CD14-positive monocyte (primary cell): ENCODE measurements at places on chromosomes 2 and 18. TPM values are rescaled to one million over a fixed set of nuclear protein-coding genes. Genes with fewer than 3 reads are reported as not detected.

DNA sequence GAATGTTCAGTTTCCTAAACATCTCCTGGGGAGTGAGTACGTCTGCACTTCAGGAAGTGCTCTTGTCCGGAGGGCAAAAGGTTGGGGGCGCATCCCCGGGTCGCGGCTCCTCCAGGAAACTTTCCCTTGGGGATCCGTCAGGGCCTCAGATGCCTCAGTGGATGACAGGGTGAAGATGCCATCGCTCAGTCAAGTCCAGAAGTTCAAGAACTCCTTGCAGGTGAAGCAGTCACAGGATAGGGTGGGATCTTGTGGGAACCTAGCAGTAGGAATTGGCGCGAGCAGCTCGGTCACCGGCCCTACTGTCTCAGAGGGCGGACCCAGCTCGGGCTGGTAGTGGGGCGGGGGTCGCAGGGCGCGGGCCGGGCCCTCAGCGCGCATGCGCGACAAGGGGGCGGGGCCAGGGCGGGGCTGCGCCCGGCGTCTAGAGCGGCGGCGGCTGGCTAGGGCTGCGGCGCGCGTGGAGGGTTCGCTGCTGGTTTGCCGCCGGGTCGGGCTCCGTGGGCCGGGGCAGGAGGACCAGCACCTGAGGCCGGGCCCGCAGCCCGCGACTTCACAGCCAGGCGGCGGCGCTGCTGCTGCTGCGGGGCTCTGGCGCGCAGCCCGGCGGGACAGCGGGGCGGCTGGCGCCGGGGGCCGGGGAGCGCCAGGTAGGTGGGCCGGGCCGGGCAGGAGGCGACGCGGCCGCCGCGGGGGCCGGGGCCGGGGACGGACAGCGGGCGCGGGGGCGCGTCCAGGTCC, at the start of gene INPP4A:
TSS of gene INPP4A (plus strand) at position 423 of the 741 bp plus-strand sequence. CDS start 75,191 bp downstream, outside the sequence.
- H3K4me3 ChIP-seq: peak within 1 kb of the TSS; percentile 65
- no peaks in the 10 kb centered on the region for H3K36me3 ChIP-seq
- peaks cover 37% of the 10 kb centered on the region for H3K4me1 ChIP-seq
- DNase-seq: peak; percentile 64
- peak within 1 kb of the TSS; percentile 53 for H3K27ac ChIP-seq

CDH20 gene
- not detected in 2 replicates for polyA plus RNA-seq

MOB4 gene
- polyA plus RNA-seq: 32.4 TPM

- no peak overlapping the region for H3K27ac ChIP-seq
- DNase-seq: peak; percentile 69
- no peaks in the 10 kb centered on the region for H3K36me3 ChIP-seq
- H3K27me3 ChIP-seq: peaks cover 9% of the 10 kb centered on the region
- no peak overlapping the region for H3K4me3 ChIP-seq
Observed at GRCh38 chr18:76686737-76687231, 135.6 kb upstream of the ZNF236 start.

SP140 gene
- polyA plus RNA-seq: 7.3 and 8.5 TPM in 2 replicates

- H3K27ac ChIP-seq: no peak overlapping the region
- no peaks in the 10 kb centered on the region for H3K36me3 ChIP-seq
- peaks cover 6% of the 10 kb centered on the region for H3K27me3 ChIP-seq
- H3K4me3 ChIP-seq: no peak overlapping the region
- no peak for DNase-seq
Observed at GRCh38 chr18:604771-605170, 8.0 kb downstream of the CLUL1 start.

- H3K27ac ChIP-seq: no peak overlapping the region
- peaks cover 6% of the 10 kb centered on the region for H3K4me1 ChIP-seq
- no peak for DNase-seq
- no peak overlapping the region for H3K4me3 ChIP-seq
- H3K36me3 ChIP-seq: peaks cover 58% of the 10 kb centered on the region
Observed at GRCh38 chr2:197461057-197461456, 7.7 kb downstream of the COQ10B start.

POTEI gene
- 0.03 TPM in 1 of 2 replicates, not detected in the other for polyA plus RNA-seq

GRCh38 chr2:36912695-36913094, 53.6 kb downstream of the STRN start:
- peaks cover 8% of the 10 kb centered on the region for H3K4me1 ChIP-seq
- no peak for DNase-seq
- H3K36me3 ChIP-seq: peaks cover 11% of the 10 kb centered on the region
- no peak overlapping the region for H3K4me3 ChIP-seq
- no peak overlapping the region for H3K27ac ChIP-seq

RNF125 gene
- 26.3 TPM for polyA plus RNA-seq

- no peaks in the 10 kb centered on the region for H3K27me3 ChIP-seq
- no peak overlapping the region for H3K27ac ChIP-seq
- H3K4me3 ChIP-seq: no peak overlapping the region
- no peaks in the 10 kb centered on the region for H3K4me1 ChIP-seq
Observed at GRCh38 chr18:42548493-42548892, 567.0 kb downstream of the RIT2 start.

- no peak overlapping the region for H3K27ac ChIP-seq
- no peaks in the 10 kb centered on the region for H3K4me1 ChIP-seq
- H3K4me3 ChIP-seq: no peak overlapping the region
- H3K27me3 ChIP-seq: no peaks in the 10 kb centered on the region
- DNase-seq: no peak
- H3K36me3 ChIP-seq: no peaks in the 10 kb centered on the region
Observed at GRCh38 chr2:6741229-6741628, 124.5 kb downstream of the CMPK2 start.

CDH2 gene
- polyA plus RNA-seq: 0.03 and 0.04 TPM in 2 replicates

GRCh38 chr2:40244675-40245074, 207.2 kb downstream of the SLC8A1 start:
- DNase-seq: peak; percentile 11
- H3K36me3 ChIP-seq: peaks cover 9% of the 10 kb centered on the region
- H3K4me3 ChIP-seq: no peak overlapping the region
- no peak overlapping the region for H3K27ac ChIP-seq

DNA sequence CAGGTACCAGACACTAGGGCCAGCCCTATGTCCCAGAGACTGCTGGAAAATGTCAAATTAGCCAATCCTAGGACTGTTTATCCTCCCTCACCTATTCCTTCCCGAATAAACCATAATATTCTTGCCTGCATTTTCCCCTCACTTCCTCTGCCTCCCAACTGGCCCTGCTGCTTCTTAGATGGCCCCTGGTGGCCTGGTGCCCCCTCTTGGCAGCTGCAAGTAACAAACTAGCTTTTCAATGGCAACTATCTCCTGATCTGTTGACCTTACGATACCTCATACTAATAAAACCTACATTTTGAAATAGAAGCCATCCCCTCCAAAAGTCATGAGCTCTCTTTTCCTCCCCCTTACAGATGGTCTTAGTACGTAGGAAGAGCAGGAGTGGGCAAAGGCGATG, 132.0 kb downstream of the ALPK2 start:
- peaks cover 3% of the 10 kb centered on the region for H3K4me1 ChIP-seq
- H3K27ac ChIP-seq: no peak overlapping the region
- no peaks in the 10 kb centered on the region for H3K36me3 ChIP-seq
- H3K27me3 ChIP-seq: peaks cover 8% of the 10 kb centered on the region
- H3K4me3 ChIP-seq: no peak overlapping the region

DNA sequence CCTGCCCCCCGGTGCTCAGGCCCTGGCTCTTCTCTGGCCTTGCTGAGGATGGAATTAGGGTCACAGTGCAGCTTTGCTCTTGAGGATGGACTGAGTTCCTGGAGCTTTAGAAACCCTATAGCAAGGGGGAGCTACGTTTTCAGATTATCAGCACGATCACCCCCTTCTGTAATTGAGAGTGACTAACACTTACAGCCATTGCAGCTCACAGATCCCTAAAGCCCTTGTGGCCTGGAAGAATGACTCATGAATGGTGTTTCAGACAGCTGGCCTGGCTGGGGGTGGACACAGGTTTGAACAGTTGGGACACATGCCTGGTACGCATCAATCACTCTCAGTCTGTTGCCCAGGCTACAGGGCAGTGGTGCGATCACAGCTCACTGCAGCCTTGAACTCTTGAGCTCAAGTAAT, 79.7 kb upstream of the IGFBP5 start:
- no peak overlapping the region for H3K4me3 ChIP-seq
- H3K27me3 ChIP-seq: no peaks in the 10 kb centered on the region
- no peak for DNase-seq
- no peaks in the 10 kb centered on the region for H3K36me3 ChIP-seq

ZNF516 gene
- 5.0 TPM for polyA plus RNA-seq

DNA sequence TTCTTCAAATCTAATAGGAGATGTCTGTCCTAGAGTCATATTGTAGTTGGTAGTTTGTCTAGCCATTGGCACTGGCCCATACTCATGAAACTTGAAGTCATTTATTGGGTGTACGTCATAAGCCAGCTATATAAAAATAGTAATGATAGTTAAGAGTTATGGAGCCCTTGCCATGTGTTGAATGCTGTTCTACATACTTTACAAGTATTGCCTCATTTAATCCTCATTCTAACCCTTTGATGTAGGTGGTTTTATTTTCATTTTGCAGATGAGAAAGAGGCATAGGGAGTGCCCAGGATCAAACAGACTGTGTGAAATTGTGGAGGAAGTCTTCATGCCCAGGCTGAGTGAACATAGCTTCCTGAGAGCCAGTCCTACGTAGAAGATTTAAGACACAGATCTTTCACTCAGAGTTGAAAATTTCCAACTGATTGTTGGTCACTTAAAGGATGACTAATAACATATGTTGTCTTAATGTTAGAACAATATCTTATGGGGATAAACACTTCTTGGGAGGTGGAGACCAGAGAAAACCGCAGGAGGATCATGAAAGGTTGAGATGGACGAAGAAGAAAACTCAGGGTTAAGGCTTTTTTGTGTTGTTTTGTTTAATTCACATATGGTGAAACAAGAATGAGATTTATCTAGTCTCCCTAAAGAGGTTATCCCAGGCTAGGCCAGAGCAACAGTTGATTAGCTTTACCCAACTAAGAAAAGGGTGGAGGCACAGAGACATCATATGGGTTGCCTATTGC, 156.0 kb downstream of the CERS6 start:
- no peaks in the 10 kb centered on the region for H3K4me1 ChIP-seq
- no peak overlapping the region for H3K4me3 ChIP-seq
- no peaks in the 10 kb centered on the region for H3K27me3 ChIP-seq
- no peak overlapping the region for H3K27ac ChIP-seq

- no peak overlapping the region for H3K27ac ChIP-seq
- no peaks in the 10 kb centered on the region for H3K4me1 ChIP-seq
- no peak for DNase-seq
- H3K4me3 ChIP-seq: no peak overlapping the region
Observed at GRCh38 chr18:28594034-28594433, 417.1 kb upstream of the CDH2 start.

- H3K4me1 ChIP-seq: peaks cover 22% of the 10 kb centered on the region
- H3K27ac ChIP-seq: no peak overlapping the region
- H3K36me3 ChIP-seq: no peaks in the 10 kb centered on the region
- no peak overlapping the region for H3K4me3 ChIP-seq
Observed at GRCh38 chr2:168244318-168244717, 3.1 kb downstream of the STK39 start.

FANCL gene
- 2.5 TPM for polyA plus RNA-seq

CNGA3 gene
- not detected for polyA plus RNA-seq

- no peaks in the 10 kb centered on the region for H3K27me3 ChIP-seq
- no peaks in the 10 kb centered on the region for H3K4me1 ChIP-seq
- DNase-seq: no peak
- H3K27ac ChIP-seq: no peak overlapping the region
Observed at GRCh38 chr2:213740453-213740852, 456.2 kb downstream of the SPAG16 start.

GRCh38 chr2:71714601-71715240, 261.4 kb downstream of the DYSF start:
- no peak overlapping the region for H3K27ac ChIP-seq
- no peaks in the 10 kb centered on the region for H3K27me3 ChIP-seq

FAM124B gene
- polyA plus RNA-seq: 2.1 TPM

GRCh38 chr18:39435996-39436395, 1870.4 kb upstream of the CELF4 start:
- DNase-seq: no peak
- no peaks in the 10 kb centered on the region for H3K27me3 ChIP-seq
- no peaks in the 10 kb centered on the region for H3K36me3 ChIP-seq
- no peak overlapping the region for H3K27ac ChIP-seq
- no peak overlapping the region for H3K4me3 ChIP-seq

DNA sequence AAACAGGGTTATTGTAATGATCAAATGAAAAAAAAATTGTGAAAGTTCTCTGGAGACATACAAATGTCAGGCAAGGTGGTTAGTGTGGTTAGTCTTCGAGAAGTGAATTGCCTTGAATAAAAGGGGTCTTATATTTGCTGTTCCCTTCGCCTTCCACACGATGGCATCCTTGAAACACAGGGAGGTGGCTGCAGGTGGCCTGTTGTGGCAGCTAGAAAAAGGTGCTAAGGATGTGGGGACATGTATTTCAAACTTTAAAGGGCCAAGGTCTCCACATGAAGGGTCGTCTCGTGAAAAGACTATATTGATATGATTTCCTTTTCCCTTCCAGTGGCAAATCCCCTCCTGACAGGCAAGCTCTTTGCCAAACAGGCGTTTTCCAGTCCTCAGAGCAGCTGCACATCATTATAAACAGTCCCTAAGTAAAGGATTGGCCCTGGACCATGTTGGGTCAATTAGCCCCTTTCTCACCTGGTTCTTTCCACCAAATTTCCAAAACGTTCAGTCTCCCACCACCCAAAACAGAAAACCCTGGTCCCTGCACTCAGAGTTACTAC, 68.5 kb downstream of the COPS8 start:
- H3K27me3 ChIP-seq: no peaks in the 10 kb centered on the region
- H3K4me1 ChIP-seq: no peaks in the 10 kb centered on the region
- peak; percentile 8 for DNase-seq
- H3K27ac ChIP-seq: no peak overlapping the region
- no peaks in the 10 kb centered on the region for H3K36me3 ChIP-seq

- H3K36me3 ChIP-seq: no peaks in the 10 kb centered on the region
- no peak for DNase-seq
- no peak overlapping the region for H3K27ac ChIP-seq
Observed at GRCh38 chr2:157920736-157921135, 44.6 kb upstream of the ACVR1 start.

AQP12B gene
- not detected for polyA plus RNA-seq

- no peaks in the 10 kb centered on the region for H3K36me3 ChIP-seq
- no peak for DNase-seq
- peaks cover 8% of the 10 kb centered on the region for H3K27me3 ChIP-seq
- no peak overlapping the region for H3K27ac ChIP-seq
Observed at GRCh38 chr18:59132810-59133465, 6.7 kb upstream of the SEC11C start.

- no peak for DNase-seq
- H3K36me3 ChIP-seq: no peaks in the 10 kb centered on the region
- no peak overlapping the region for H3K4me3 ChIP-seq
Observed at GRCh38 chr2:150495993-150496627, 8.6 kb upstream of the RND3 start.

CDCA7 gene
- 0.54 TPM for polyA plus RNA-seq

NAT8 gene
- polyA plus RNA-seq: not detected

- no peak overlapping the region for H3K4me3 ChIP-seq
- H3K27me3 ChIP-seq: no peaks in the 10 kb centered on the region
- H3K36me3 ChIP-seq: no peaks in the 10 kb centered on the region
- no peak for DNase-seq
Observed at GRCh38 chr2:241835611-241836010, 23.1 kb downstream of the PDCD1 start.

DNA sequence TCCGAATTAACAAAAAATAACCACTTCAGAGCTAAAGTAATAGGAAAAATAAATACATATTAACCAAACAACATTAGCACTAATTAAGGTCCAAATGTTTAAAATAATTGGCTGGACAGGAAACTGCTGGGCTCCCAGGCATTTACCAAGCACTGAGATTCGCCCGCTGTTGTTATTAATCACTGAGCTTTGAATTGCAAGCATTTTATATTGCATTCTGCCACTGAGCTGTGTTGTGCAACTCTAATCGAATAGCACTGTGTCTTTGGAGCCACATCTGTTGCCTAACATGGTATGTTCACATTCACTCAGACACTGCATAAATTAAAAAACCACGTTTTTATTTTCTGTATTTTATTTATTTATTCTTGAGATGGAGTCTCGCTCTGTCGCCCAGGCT, 88.9 kb downstream of the SOWAHC start:
- H3K36me3 ChIP-seq: no peaks in the 10 kb centered on the region
- DNase-seq: no peak
- no peaks in the 10 kb centered on the region for H3K4me1 ChIP-seq

MBP gene
- 45.9 and 47.7 TPM in 2 replicates for polyA plus RNA-seq

FAM228B gene
- polyA plus RNA-seq: 7.5 TPM

C2orf80 gene
- not detected for polyA plus RNA-seq
